NCI-H526 (cell line): ENCODE measurements at places on chromosomes 2 and 18.

DNA sequence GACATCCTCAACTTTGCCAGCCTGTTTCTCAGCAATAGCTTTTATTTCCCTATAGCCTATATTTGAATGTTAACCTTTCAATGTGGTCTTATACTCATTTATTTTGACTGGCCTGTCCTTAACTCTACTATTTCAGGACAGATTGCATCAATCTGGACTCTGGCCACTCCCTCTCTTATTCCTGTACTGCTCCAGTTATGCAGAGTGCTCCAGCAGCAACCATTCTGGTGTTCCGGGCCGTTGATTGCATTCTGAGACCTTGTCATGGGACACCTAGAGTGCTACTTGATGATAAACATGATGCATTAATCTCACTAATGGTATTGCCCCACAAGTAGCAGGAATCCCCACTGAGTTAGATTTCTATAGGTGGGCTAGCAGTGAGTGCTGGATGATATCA lies 363.4 kb downstream of the LRRTM1 start:
- DNase-seq, result no peak

GRCh38 chr2:117519721-117520120 lies 294.8 kb upstream of the DDX18 start:
- peak; percentile 25 for DNase-seq

GRCh38 chr2:20188851-20189250 lies 36.1 kb downstream of the SDC1 start:
- DNase-seq, result no peak

DNA sequence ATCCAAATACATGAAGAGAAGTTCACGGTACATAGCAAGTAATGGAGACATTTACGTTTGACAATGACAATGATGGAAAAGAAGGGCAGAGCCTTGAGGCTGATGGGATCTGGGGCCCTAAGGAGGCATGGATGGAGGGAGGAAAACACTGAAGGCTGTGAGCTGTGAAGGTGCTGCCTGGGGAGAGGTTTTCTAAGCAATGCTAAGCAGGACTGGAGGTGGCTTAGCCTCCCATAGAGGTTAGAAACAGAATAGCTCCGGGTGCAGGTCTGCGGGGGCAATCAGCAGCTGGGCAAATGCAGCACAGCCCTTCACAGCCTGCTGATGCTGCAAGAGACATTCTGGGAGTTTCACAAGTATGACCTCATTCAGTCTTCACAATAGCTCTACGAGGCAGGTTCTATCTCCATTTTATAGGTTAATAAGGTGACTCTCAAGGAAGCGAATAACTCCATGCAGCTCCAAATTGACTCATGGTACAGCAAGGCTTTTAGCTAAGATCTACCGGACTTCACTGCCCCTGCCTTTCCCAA lies 65.3 kb downstream of the MYT1L start:
- DNase-seq, result no peak

- no peak for DNase-seq
Measured at GRCh38 chr2:226407135-226407534, 392.5 kb downstream of the IRS1 start.
